T-helper 2 cell treated with Interferon-gamma antibody and Interleukin-4, amounts not matched to agents 5 μg/mL and 100 μg/mL, for 36 hours (primary cell): ENCODE measurements at places on chromosomes 1 and 21.

GRCh38 chr1:243850202-243850451 is at the start of gene AKT3:
AKT3 (minus strand) TSS chr1:243850243; CDS start chr1:243843170, 7,073 bp downstream.
- no peak for DNase-seq
- peaks cover 19% of the 10 kb centered on the region for H3K4me1 ChIP-seq
- peak within 1 kb of the TSS; percentile 96 for H3K4me3 ChIP-seq
- peaks cover 1% of the 10 kb centered on the region for H3K36me3 ChIP-seq
- peaks cover 45% of the 10 kb centered on the region for H3K27me3 ChIP-seq

DNA sequence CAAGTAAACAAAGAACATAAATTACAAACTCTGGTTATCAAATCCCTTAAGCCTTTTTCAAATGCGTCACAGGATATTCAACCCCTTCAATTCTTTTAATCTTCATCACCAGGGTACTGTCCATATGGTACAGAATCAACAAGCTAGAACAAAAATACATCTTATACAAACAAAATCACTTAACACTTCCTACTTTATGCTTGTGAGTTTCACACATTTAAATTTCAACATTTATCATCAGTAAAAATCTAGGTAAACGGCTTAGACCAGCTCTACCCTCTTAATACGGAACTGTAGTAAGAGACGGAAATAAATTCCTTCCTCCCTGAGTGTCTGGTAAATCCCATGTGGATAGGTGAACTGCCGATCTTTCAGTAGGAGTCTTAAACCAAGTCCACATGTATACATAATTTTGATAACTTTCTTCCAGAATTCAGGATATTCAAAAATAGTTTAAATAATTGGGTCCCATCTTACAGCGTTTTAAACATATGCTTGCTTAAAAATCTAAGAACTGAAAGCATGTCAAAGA is 1.0 kb downstream of the CCDC181 start:
- H3K36me3 ChIP-seq = no peaks in the 10 kb centered on the region
- H3K4me3 ChIP-seq = no peak overlapping the region
- H3K27me3 ChIP-seq = peaks cover 75% of the 10 kb centered on the region

- H3K27me3 ChIP-seq = no peaks in the 10 kb centered on the region
- H3K4me1 ChIP-seq = peaks cover 21% of the 10 kb centered on the region
- DNase-seq = peak; percentile 73
- H3K27ac ChIP-seq = peak overlapping the region; percentile 58
- H3K36me3 ChIP-seq = peaks cover 9% of the 10 kb centered on the region
Measured at GRCh38 chr1:246329900-246330299, 177.2 kb downstream of the SMYD3 start.

DNA sequence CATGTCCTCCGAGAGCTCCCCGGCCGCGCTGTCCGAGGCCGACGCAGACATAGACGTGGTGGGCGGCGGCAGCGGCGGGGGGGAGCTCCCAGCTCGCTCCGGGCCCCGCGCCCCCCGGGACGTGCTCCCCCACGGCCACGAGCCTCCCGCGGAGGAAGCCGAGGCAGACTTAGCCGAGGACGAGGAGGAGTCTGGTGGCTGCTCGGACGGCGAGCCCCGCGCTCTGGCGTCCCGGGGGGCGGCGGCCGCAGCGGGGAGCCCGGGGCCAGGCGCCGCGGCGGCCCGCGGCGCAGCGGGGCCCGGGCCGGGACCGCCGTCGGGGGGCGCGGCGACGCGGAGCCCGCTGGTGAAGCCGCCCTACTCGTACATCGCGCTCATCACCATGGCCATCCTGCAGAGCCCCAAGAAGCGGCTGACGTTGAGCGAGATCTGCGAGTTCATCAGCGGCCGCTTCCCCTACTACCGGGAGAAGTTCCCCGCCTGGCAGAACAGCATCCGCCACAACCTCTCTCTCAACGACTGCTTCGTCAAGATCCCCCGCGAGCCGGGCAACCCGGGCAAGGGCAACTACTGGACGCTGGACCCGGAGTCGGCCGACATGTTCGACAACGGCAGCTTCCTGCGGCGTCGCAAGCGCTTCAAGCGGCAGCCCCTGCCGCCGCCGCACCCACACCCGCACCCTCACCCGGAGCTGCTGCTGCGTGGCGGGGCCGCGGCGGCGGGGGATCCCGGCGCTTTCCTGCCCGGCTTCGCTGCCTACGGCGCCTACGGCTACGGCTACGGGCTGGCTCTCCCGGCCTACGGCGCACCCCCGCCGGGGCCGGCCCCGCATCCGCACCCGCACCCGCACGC is 547 bp downstream of the FOXD2 start:
- H3K36me3 ChIP-seq = peaks cover 20% of the 10 kb centered on the region
- H3K27me3 ChIP-seq = peaks cover 30% of the 10 kb centered on the region
- H3K4me3 ChIP-seq = peak overlapping the region; percentile 72

- H3K36me3 ChIP-seq = no peaks in the 10 kb centered on the region
- H3K27ac ChIP-seq = no peak overlapping the region
- peaks cover 2% of the 10 kb centered on the region for H3K4me1 ChIP-seq
- peaks cover 18% of the 10 kb centered on the region for H3K27me3 ChIP-seq
Measured at GRCh38 chr1:159196543-159196942, 8.1 kb upstream of the ACKR1 start.

- H3K4me1 ChIP-seq = no peaks in the 10 kb centered on the region
- no peak for DNase-seq
Measured at GRCh38 chr21:45032332-45032731, 42.0 kb upstream of the ADARB1 start.

DNA sequence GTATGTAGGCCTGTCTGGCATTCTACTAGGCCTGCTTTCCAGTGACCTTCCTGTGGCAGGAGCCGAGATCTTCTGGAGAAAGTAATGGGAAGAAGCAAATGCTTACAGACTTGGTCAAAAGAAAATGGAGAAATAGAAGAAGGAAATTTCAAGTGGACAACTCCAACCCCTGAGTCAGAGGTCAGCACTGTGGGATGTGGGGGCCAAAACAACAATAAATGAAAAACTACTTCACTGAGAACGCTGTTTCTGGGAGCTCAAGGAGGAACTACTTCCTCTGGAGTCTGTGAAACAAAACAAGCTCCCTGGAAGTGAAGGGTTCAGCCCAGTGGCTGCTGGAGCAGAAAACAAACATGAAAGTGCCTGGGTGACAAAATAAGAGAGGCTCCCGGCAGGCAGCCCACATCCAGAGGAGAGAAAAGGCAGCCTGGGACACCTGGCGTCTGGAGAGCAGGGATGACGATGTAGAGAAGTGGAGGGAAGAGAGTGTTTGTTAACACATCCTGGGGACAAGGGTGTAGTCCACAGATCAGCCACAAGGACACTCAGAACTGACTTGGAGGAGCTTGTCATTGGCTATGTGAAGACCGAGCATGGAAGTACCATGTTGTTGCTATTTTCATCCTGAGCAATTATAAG is 355.2 kb downstream of the SMYD3 start:
- H3K36me3 ChIP-seq = no peaks in the 10 kb centered on the region
- no peak overlapping the region for H3K27ac ChIP-seq
- no peak for DNase-seq
- no peaks in the 10 kb centered on the region for H3K27me3 ChIP-seq
- H3K4me1 ChIP-seq = no peaks in the 10 kb centered on the region
- H3K4me3 ChIP-seq = no peak overlapping the region

- peaks cover 23% of the 10 kb centered on the region for H3K27me3 ChIP-seq
- H3K4me1 ChIP-seq = peaks cover 4% of the 10 kb centered on the region
Measured at GRCh38 chr1:31672986-31673385, 28.3 kb upstream of the PEF1 start.

DNA sequence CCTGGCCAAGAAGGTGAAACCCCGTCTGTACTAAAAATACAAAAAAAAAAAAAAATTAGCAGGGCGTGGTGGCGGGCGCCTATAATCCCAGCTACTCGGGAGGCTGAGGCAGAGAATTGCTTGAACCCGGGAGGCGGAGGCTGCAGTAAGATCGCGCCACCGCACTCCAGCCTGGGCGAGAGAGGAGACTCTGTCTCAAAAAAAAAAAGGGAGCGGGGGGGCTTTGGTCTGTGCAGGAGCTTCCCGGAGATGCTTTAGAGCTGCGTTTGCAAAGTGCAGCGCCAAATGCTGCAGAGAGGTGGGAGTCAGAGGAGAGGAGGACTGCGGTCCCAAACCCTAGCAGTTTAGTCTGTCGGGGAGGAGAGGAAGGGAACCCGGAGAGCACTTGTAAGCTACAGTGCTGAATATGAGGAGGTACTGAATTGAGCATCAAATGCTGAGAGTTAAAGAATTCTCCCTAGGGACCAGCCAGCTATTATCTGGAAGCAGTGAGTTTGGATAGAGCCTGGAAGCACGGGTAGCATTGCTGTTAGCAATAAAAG is 569 bp downstream of the FALEC start:
- peak overlapping the region; percentile 24 for H3K27ac ChIP-seq
- no peak for DNase-seq
- peaks cover 11% of the 10 kb centered on the region for H3K4me1 ChIP-seq
- no peaks in the 10 kb centered on the region for H3K27me3 ChIP-seq

DNA sequence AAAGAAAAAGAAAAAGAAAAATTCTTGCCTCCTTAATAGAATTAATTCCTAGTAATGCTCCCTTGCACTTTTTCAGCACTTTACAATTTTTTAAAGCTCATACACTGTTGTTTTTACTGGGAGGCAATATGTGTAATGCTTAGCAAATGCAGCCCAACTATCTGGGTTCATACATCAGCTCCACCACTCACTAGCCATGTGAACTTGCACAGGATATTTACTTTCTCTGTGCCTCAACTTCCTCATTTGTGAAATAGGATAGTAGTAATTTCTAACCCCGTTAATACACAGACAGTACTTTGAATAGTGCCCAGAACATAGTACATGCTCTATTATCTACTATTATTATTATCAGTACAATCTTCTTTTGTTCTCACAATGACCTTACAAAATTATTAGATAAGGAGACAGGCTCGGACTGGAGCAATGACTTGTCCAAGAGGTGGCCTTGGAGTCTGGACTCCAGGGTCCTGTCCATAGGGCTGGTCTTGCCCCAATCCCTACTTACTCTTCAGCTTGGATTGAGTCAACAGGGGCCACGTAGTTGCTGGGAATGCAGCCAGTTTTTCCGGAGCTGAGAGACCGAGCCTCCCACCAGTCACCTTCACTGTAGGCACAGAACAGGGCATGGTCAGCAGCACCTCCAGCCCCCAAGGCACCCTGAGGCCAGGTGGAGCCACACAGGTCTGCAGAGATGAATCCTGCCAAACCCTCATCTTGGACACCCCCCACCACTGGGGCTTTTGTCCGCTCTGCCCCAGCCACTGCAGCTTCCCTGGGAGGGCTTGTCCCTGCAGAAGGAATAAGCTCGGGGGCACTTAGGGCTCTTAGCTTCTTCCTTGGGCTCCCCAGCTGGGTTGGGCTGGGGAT is 13.7 kb downstream of the FGR start:
- H3K4me1 ChIP-seq = peaks cover 33% of the 10 kb centered on the region
- H3K4me3 ChIP-seq = no peak overlapping the region
- H3K27me3 ChIP-seq = no peaks in the 10 kb centered on the region
- peaks cover 2% of the 10 kb centered on the region for H3K36me3 ChIP-seq
- DNase-seq = no peak

DNA sequence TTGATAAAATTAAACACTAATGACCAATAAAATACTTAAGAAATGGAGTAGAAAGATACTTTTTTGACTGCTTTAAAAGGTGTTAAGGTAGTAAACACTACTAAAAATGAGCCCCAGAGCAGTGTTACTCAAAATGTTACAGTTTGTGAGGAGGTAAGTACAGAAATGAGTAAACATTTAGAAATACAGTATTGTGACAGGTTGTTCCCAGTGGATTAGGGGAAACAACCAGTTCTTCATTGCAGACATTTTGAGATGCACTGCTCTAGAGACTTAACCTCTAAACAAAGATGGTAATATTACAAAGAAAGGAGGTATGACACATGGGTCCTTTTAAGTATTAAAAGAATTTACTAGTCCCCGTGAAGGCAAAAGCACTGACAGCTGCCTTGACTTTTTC is 12.7 kb downstream of the DHX9 start:
- no peaks in the 10 kb centered on the region for H3K27me3 ChIP-seq
- peaks cover 31% of the 10 kb centered on the region for H3K4me1 ChIP-seq
- no peak for DNase-seq
- no peak overlapping the region for H3K27ac ChIP-seq

DNA sequence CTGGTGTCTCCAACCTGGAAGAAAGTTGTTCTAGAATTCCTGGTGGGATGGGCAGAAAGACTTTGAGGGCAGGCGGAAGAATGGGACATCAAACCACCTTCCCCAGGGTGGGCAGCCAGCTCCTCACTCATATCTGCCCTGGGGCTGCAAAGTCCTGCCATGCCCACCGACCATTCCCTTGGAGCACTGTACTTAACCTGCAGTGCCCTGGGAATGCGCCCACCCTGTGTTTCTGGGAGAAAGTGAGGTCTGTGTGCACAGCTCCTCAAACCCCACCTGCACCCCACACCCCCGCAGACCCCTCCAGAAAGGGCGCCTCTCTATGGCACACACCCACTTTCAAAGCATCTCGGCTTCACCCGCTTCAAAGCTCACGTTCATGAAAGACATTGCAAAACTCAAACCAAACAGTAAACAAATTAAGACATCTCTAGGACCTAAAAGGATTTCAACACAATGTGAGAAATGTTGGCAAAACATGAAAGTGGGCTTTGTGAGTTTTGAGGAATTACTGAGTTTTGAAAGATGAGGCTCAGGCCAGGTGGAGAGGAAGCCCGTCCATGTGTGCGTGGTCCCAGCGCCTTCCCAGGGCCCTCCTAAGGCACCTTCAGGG is 25.1 kb downstream of the KRTAP10-1 start:
- H3K36me3 ChIP-seq = no peaks in the 10 kb centered on the region
- H3K4me1 ChIP-seq = no peaks in the 10 kb centered on the region
- no peak for DNase-seq
- no peaks in the 10 kb centered on the region for H3K27me3 ChIP-seq
- no peak overlapping the region for H3K27ac ChIP-seq
- no peak overlapping the region for H3K4me3 ChIP-seq

DNA sequence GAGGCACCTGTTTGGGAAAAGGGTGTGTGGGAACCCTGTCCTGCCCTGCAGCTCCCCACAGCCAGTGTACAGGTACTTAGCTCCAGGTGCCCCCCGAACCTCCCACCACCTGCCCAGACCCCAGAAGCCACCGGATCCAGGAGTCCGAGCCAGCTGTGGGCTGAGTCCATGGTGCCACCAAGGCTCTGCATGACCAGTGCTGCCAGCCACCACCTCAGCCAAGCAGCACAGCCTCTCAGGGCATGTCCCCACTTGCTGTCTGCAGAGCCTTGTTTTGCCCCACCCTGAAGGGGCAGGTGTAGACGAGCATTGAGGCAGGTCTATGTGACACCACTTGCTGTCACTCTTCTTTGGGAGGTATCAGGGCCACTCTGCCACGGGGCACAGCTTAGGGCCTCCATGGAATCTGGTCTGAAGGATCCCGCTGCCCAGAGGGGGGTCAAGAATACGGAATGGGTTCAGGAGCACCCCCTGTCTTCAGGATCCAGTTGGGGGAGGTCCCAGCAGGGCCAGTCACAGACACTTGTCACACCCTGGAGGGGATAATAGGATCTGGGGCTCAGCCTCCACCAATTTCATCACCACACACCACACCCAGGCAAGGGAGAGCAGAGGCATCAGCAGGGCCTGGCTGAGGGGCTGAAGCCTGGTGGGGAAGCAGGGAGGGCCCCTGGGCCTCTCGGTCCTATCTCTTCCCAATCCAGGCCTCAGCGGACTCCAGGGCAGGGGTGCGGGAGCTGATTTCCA is 27.7 kb downstream of the ARHGEF19 start:
- no peak overlapping the region for H3K4me3 ChIP-seq
- no peaks in the 10 kb centered on the region for H3K27me3 ChIP-seq
- DNase-seq = no peak
